Aorta (tissue), 5 donors: ENCODE measurements at places on chromosomes 13 and 19. TPM values are rescaled to one million over a fixed set of nuclear protein-coding genes. Genes with fewer than 3 reads are reported as not detected.
A peak's percentile ranks its signal among the peaks of the same experiment; 100 is the strongest.

DNA sequence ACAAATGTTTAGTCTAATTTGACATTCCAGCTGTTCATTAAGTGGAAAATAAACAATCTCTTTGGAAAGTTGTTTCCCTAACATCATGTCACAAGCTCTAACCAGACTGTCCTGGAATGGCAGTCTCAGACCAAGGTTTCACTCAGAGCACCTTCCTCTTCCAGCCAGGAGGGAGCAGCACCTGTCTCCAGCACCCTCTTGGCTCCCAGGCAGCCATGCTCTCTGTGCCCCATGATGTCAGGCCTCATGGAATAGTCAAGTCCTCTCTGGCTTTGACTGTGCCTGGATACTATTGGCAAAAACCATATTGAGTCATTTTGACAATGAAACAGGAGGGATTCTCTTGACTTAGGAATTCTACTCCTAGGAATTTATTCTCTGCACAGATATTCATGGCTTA lies 171.4 kb downstream of the OXGR1 start:
- no peak overlapping the region for H3K27ac ChIP-seq
- DNase-seq: no peak
- no peak overlapping the region for H3K4me3 ChIP-seq
- H3K36me3 ChIP-seq: no peaks in the 10 kb centered on the region
- H3K4me1 ChIP-seq: peaks cover 6% of the 10 kb centered on the region
- H3K27me3 ChIP-seq: no peaks in the 10 kb centered on the region

DNA sequence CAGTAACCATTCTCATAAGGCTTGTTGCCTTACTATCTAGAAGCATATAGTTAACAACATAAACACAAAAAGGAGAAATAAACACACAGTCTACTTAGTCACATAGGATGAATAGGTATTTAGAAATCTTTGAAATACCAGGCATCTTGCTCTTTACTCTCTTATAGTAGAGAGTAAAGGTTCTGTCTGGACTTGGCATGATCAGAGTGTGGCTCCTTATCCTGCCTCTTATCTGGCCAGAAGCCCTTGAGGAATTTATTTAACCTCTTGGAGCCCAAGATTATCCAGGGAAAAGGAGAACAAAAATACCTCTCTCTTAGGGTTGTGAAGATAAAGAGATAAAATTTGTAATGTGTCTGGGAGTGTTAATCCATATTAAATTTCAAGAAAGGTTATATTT lies 100.2 kb upstream of the MBNL2 start:
- no peaks in the 10 kb centered on the region for H3K36me3 ChIP-seq
- H3K4me3 ChIP-seq: no peak overlapping the region

The MAB21L1 gene
- polyA plus RNA-seq: 0.38 TPM

The CCNA1 gene
- 0.25 TPM for polyA plus RNA-seq

GRCh38 chr13:109844396-109844795 lies 58.0 kb upstream of the IRS2 start:
- H3K4me1 ChIP-seq: no peaks in the 10 kb centered on the region
- no peak overlapping the region for H3K4me3 ChIP-seq
- no peak for DNase-seq
- no peaks in the 10 kb centered on the region for H3K27me3 ChIP-seq
- no peaks in the 10 kb centered on the region for H3K36me3 ChIP-seq

GRCh38 chr19:46717034-46717715 lies at the start of gene PRKD2:
PRKD2 (minus strand) TSS chr19:46717114; CDS start chr19:46716370, 744 bp downstream.
- H3K4me3 ChIP-seq: peak within 1 kb of the TSS; percentile 83
- H3K36me3 ChIP-seq: no peaks in the 10 kb centered on the region
- peak; percentile 98 for DNase-seq
- H3K4me1 ChIP-seq: peaks cover 3% of the 10 kb centered on the region
- no peaks in the 10 kb centered on the region for H3K27me3 ChIP-seq

GRCh38 chr13:80274643-80275042 lies 66.3 kb downstream of the SPRY2 start:
- no peak for DNase-seq
- no peaks in the 10 kb centered on the region for H3K27me3 ChIP-seq
- H3K27ac ChIP-seq: no peak overlapping the region
- no peaks in the 10 kb centered on the region for H3K4me1 ChIP-seq

GRCh38 chr13:33262594-33262993 lies 23.0 kb downstream of the STARD13 start:
- H3K27ac ChIP-seq: no peak overlapping the region
- no peak overlapping the region for H3K4me3 ChIP-seq
- no peaks in the 10 kb centered on the region for H3K36me3 ChIP-seq
- H3K4me1 ChIP-seq: peaks cover 7% of the 10 kb centered on the region

DNA sequence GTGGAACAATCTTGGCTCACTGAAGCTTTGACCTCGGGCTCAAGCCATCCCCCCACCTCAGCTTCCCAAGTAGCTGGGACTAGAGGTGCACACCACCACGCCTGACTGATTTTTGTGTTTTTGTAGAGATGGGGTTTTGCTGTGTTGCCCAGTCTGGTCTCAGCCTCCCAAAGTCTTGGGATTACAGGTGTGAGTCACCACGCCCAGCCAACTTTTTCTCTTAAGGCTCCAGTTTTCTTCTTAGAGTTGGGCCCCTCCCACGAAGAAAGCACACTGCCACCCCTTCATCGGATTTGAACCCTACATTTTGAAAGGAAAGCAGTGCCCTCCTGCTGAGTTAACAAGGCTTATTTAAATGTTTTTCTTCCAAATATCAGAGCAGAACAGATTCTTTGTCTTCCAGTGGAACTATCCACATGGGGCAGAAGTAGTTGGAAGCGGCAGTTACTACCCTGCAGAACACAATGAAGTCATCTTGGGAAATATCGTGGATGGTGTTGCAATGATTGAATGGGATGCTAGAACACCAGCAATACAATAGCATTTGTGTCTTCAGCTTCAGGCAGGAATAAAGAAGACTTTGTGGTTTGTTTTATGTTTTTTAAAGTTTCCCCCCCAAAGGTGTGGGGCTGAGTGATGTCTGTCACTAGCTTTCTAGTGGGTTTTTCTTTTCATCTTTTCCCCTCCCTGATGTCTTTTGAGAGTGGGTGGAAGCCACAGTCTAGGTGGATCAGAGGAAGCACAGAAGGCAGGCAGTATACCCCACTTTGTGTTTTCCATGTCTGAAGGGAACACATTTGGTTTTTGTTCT lies 8.9 kb downstream of the ACTN4 start:
- H3K4me3 ChIP-seq: no peak overlapping the region
- peaks cover 2% of the 10 kb centered on the region for H3K36me3 ChIP-seq
- H3K27ac ChIP-seq: peak overlapping the region; percentile 70
- no peaks in the 10 kb centered on the region for H3K27me3 ChIP-seq
- peaks cover 11% of the 10 kb centered on the region for H3K4me1 ChIP-seq

GRCh38 chr13:53778937-53779336 lies 750.3 kb downstream of the OLFM4 start:
- no peak overlapping the region for H3K27ac ChIP-seq
- H3K4me3 ChIP-seq: no peak overlapping the region
- DNase-seq: no peak
- H3K27me3 ChIP-seq: no peaks in the 10 kb centered on the region

DNA sequence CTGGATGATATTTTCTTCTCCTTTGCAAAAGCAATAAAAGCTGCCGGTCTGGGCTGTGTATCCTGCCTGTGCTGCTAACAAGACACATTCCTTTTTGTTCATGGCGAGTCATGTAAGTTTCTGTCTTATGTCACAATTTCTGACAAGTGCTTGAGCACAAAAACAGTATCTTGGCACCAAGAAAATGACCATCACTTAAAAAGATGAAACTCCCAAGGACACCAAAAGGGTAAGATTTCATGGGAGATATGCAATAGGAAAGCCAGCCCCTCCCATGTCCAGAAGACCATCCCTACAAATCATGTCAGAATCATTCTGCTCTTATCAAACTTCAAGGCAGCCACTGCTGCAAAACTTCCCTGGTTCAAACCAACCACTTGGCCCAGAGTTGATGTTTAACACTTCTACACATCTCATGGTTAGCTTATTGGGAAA lies 375.4 kb upstream of the ZNF507 start:
- DNase-seq: no peak
- H3K4me1 ChIP-seq: no peaks in the 10 kb centered on the region
- H3K27ac ChIP-seq: no peak overlapping the region
- H3K27me3 ChIP-seq: no peaks in the 10 kb centered on the region
